Right renal cortex interstitium (tissue), 3 donors: ENCODE measurements at places on chromosomes 7 and 10. TPM values are rescaled to one million over a fixed set of nuclear protein-coding genes. Genes with fewer than 3 reads are reported as not detected.

Gene MMP21
- 0.17 TPM for polyA plus RNA-seq

Gene PAPOLB
- 0.11 TPM for polyA plus RNA-seq

Gene EFCAB10
- polyA plus RNA-seq: 1.4 TPM

Gene ANXA8L1
- 0.15 TPM for polyA plus RNA-seq

- DNase-seq: no peak
These were observed 426.3 kb upstream of the POT1 start for GRCh38 chr7:125355899-125356298.

DNA sequence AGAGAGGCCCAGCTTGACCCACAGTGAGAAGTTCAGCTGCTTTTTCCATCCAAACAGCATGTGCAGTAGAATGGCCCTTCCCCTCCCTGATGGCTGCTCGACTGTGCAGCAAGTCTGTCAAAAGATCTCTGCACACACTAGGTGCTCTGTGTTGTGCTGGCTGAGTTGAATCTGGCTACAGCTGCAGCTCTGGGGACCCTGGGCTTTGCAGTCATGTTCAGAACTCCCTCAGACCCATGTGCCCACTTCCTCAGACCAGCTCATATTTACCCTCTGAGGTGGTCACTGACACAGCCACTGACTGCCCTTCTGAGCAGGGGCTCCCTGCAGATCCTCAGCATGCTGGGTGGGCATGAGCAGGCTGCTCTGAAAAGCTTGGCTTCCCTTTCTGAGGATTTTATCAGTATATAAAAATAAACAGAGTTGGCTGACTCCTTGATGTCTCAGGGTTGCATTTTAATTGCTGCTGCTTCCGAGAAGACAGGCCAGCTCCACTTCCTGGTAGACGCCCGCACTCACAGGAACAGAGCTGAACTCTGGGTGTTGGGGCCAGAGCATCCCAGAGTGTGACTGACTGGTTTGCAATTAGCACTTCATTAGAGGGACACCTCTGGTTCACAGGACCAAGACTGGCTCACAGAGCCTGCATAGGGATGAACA lies 507.9 kb downstream of the RPS24 start:
- DNase-seq: no peak

DNA sequence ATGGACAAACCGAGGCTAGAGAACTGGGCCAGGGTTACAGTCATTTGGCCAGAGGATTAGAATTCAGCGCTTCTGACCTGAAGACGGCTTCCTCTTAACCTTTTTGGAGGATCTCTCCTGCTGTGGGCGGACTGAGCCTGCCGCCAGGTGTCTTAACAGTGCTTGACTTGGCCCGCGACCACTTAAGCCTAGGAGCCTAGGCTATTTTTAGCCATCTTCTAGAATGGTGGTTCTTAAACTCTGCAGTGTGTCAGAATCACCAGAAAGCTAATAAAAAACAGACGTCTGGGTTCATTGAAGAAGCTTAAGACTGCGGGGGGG lies 722 bp downstream of the MDH2 start:
- no peak for DNase-seq

DNA sequence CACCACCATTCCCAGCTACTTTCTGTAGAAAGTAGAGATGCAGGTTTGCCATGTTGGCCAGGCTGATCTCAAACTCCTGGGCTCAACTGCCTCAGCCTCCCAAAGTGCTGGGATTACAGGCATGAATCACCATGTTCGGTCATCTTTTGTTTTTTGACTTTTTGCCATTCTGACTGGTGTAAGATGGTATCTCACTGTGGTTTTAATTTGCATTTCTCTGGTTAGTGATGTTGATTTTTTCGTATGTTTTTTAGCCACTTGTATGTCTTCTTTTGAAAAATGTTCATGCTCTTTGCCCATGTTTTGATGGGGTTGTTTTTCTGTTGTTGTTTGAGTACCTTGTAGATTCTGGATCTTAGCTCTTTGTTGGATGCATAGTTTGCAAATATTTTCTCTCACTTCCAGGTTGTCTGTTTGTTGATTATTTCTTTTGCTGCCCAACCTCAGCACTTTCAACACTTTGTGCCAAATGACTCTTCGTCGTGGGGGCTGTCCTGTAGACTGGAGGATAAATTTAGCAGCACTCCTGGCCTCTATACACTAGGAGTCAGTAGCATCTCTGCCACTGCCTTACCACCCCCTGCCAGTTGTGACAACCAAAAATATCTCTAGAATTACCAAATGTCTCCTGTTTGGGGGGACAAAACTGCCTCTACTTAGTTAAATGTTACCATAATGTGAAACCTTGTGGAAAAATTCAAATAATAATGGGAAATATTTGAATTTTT lies 6.5 kb upstream of the CPED1 start:
- no peak for DNase-seq

GRCh38 chr10:47144525-47144924 lies 155.5 kb upstream of the GDF10 start:
- no peak for DNase-seq
